NCI-H510A (cell line): ENCODE measurements at places on chromosomes 7 and 10.

DNA sequence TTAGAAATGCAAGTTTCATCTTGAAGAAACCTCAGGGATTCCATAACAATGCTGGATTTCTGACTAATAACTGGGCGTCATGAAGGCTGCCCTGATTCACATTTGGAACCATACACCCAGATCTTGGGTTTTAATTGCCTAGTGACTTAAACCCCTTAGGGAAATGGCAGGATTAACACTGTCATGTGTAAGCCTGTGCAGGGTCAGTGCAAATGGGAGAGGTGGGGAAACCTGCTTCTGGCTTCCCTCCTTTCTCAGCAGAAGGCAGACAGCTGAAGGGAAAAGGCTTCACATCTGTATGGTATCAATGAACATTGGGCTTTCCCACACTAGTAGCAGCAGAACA is 364.2 kb downstream of the ANKRD30A start:
- no peak for DNase-seq

- peak; percentile 10 for DNase-seq
Measured at GRCh38 chr7:17940951-17941431, 697 bp upstream of the SNX13 start.

DNA sequence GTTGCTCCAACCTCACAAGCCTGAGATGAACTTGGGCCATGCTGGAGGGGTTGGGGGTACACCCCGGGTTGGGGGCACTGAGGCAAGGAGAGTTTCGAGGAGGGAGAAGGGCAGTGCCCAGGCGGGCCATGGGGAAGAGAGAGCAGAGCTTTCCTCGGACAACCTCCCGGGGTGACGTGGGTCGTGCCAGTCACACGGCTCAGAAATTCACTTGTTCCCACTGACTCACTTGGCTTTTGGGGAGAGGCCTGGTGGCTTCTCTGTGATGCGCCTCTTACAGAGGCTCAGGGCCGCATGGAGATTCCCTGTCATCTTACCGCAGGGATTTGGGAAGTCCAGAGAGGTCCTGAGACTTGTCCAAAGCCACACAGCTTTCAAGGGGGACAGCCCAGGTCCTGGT is 2.9 kb downstream of the LAT2 start:
- no peak for DNase-seq

- DNase-seq: peak; percentile 99
Measured at GRCh38 chr10:99619851-99620710, at the start of gene SLC25A28. Gene SLC25A28, minus strand, starts transcription at chr10:99620439. Its CDS starts 104 bp downstream, at chr10:99620335.

- peak; percentile 31 for DNase-seq
Measured at GRCh38 chr10:123559066-123559822, 106.9 kb upstream of the GPR26 start.

DNA sequence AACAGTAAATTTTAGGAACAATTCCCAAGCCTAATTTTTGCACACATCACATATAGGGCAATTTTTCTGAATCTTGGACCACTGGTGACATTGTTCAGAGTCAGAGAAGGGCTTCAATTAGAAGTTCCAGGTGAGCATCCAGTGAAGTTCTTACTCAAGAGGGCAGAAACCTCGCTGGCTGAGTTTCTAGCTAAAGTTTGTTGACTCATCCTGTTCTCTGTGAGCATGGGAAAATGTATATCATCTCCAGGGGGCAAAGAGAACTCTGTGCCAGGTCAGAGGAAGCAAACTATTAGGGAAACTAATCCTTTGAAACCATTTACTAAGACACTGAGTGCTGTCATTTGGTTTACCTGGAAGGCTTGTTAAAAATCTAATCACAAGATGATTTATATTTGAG is 695.6 kb upstream of the IGFBP3 start:
- DNase-seq: no peak

DNA sequence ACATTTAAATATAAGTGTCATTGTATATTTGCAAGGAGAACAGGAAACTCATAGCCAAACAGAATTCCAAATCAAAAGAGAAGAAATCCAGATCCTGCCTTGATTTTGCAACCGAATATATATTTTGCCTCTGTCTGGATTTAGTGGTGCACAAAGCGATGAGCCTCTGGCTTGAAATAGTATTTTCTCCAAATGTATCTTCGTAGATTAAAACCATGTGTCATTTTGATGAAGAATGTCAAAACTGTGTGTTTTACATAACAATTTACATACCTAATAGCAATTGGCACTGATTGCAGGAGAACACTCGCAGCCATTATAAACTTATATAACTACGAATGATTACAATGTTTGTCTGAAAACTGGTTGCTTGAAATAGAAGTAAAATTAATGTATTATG is 156.4 kb downstream of the ARID5B start:
- no peak for DNase-seq

GRCh38 chr7:47233996-47234395 is 347.9 kb downstream of the TNS3 start:
- DNase-seq: no peak

DNA sequence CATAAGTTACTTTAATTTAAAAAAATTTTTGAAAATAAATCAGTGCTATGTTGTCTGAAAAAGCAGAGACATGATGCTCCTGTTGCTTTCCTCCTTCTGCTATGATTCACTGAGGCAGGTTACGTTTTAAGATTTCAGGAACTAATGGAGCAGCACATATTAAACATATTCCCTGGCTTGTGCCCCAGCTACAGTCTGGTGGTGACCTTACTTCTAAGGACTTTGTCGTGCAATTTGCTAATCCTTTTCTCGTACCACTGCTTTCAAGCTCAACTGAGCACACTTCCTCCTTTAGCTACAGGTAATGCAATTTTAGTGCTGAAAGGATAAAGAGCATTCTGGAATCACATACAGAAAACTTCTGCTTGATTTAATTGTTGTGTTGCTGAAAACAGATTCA is 16.2 kb upstream of the PRR15 start:
- no peak for DNase-seq

DNA sequence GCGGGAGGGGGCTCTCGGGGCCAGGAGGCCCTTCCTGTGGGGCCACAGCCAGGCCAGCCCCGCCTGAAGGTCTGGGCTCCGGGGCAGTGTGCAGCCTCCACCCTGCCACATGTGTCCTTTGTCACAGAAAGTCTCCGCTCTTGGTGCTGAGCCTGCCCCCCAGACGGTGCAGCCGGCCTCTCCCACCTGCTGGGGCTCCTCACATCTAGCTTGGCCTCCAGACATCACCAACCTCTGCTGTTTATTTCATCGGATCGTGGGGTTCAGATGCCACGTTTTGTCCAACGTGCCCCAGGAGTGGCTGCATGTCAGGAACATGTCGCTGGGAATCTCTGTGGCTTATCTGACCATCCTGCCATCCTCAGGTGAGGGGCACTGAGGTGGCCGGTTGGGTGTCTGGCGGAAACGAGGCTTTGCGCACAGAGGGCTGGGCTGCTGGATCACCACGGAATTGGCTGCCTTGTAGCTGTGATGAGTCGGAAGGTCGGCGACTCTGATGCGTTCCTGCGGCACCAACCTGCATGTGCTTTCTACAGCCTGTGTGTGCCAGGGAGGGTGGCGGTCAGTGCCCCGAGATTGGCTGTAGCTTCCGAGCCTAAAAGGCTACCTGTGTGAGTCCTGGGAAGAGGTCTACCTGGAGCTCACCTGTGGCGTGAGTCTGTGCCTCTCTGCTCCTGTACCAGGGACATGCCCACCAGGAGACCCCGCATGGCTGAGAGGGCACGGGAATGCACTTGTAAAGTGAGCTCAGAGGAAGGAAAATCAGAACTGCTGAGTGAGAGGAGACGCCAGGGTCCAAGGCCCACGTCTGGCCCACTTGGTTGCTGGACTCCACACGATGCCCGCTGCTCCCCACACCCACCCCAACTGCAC is 316.4 kb downstream of the DNAJB6 start:
- DNase-seq: no peak
